ENCODE measurements at places on chromosomes 2 and 18. TPM values are rescaled to one million over a fixed set of nuclear protein-coding genes. Genes with fewer than 3 reads are reported as not detected.

GRCh38 chr2:172253190-172254052 is 150.7 kb upstream of the DLX2 start:
- no peak for DNase-seq

GRCh38 chr18:10353791-10354190 is 100.6 kb upstream of the APCDD1 start:
- DNase-seq = no peak

- DNase-seq = no peak
Observed at GRCh38 chr2:198628596-198628995, 824.2 kb downstream of the PLCL1 start.

DNA sequence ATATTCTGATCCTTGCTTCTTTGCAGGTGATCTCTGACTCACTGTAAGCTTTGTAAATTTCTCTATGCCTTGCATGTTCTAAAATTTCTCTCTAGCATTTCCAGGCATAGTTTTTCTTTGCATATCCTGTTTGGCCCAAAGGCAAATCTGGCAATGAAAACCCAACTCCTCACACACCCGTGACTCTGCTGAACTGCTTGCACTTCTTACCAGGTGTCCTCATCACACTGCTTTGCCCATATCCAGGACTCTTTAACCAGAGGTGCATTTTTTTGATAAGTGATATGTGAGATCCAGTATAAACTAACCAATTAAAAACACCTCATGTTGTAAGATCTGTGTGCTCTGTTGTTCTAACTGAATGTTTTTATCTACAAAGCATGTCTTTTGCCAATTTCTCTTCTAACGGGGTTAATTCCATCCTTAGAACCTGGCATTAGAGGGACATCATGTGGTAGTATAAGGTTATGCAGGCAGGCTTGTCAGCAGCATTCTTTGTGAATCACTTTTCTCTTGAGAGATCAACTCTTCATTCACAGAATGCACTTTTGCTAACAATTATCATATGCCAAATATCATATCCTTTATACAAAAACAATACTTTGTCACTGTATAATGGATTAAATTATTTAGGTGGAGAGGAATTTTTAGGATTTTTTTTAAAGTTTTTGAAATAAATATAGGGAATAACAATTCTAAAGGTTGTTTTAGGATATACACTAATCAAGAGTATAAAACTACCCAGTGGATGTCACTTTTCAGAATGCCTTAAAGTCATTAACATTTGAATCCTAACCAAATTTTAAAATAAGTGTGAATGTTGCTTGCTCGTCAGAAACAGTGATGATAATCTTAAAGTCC is 20.8 kb upstream of the TMX3 start:
- DNase-seq = peak; percentile 75

Gene NFU1
- 35.4 TPM for polyA plus RNA-seq

Gene UNC80
- 2.5 TPM for polyA plus RNA-seq

- DNase-seq = no peak
Observed at GRCh38 chr2:142052220-142052863, 78.5 kb downstream of the LRP1B start.

Gene SKA1
- polyA plus RNA-seq = 12.1 TPM

- DNase-seq = no peak
Observed at GRCh38 chr2:134240061-134240460, 13.8 kb upstream of the MGAT5 start.

Gene TUBB8B
- polyA plus RNA-seq = 0.80 TPM

- no peak for DNase-seq
Observed at GRCh38 chr2:38148501-38148900, 72.5 kb upstream of the CYP1B1 start.

- peak; percentile 20 for DNase-seq
Observed at GRCh38 chr18:4102901-4103300, 352.2 kb downstream of the DLGAP1 start.

DNA sequence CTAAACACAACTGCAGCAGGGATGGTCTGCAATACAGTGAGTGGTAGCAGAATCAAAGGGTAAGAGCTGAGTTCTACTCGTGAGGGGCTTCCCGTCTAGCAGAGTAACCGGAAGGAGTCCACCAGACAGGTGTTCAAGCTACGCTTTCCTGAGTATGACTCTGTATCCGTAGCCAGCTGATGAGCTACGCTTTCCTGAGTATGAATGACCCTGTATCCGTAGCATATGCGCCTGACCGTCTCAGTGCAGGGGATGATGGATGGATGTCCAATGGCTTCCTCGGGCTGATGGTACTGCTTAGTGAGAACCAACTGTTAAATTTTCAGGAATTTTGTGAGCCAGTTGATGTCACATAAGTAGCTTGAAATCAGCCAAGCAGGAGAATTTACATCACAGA is 244.1 kb upstream of the MYT1L start:
- DNase-seq = no peak

DNA sequence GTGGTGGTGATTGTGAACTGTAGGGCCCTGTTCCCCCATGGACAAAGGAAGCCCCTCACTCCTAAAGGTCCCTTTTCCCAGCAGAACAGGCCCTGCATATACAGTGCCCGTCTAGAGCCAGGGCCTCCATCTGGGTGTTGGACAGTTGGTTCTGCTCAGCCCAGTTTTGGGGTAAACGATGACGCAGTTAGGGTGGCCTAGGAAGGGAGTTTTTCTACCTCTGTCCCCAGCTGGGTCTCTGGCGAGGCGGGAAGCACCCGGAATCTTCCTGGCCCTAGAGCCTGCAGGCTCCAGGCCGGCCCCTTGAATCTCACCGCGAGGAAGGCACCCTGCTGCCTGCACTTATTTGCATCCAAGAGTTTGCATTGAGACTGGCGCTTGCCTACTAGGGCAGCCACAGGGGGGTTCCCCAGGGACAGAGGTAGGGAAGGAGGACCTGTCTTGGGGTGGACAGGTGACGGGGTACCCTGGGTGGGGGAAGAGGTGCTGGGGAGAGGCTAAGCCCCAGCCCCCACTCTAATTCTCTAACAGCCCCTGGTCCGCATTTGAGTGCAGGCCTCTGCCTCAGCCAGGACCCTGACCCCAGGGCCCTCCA is 529 bp upstream of the MTA3 start:
- DNase-seq = peak; percentile 41

DNA sequence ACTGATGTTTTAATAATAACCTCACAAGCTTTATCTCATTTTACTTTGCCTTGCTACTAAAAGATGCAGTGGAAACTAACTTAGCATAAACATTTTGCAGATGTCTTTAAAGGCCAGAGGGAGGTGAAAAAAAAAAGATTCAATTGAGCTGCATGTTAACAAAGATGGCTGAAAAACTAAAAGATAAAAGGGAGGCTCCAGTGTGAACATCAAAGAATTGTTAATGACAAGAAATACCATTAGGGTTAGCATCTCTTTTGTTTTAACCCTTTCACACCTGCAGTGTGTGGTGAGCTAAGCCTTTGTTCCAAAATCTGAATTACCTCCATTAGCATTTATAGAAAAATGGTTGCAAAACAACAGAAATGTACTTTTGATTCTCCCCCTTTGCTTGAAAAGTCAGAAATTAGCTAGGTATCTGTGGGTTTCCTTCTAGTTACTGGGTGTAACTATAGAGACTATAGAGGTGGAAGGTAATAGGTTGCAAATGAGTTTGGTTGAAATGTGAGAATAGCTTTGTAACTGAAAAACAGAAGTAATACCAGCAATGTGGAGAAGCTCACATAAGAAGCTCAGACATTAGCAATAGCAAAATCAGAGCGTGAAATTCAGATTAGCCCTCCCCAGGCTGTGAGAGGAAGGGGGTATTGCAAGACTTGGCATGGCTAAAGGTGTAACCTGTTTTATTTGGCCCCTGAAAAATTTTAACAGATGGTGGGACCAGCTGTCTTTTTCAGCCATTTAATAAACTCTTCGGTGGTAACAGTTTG is 34.8 kb upstream of the SP5 start:
- peak; percentile 37 for DNase-seq

DNA sequence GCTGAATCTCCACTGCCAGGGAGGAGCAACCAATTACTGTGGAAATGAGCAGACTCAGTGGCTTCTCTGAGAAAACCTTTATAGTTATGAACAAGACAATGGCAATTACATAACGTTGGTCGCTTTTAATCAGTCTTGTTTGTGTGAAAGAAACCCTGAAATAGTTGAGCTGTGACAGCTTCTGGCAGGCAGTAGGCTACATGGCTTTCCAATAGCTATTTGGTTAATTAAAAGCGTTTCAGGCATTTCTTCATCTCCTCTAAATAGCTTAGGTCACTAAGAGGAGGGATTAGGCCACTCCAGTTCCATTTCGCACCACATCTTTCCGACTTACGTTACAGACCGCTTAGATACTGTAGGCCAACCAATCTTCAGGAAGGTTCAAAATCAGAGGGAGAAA is 794.4 kb upstream of the ID2 start:
- DNase-seq = peak; percentile 25

- no peak for DNase-seq
Observed at GRCh38 chr2:46831869-46832265, 83.7 kb downstream of the MCFD2 start.

DNA sequence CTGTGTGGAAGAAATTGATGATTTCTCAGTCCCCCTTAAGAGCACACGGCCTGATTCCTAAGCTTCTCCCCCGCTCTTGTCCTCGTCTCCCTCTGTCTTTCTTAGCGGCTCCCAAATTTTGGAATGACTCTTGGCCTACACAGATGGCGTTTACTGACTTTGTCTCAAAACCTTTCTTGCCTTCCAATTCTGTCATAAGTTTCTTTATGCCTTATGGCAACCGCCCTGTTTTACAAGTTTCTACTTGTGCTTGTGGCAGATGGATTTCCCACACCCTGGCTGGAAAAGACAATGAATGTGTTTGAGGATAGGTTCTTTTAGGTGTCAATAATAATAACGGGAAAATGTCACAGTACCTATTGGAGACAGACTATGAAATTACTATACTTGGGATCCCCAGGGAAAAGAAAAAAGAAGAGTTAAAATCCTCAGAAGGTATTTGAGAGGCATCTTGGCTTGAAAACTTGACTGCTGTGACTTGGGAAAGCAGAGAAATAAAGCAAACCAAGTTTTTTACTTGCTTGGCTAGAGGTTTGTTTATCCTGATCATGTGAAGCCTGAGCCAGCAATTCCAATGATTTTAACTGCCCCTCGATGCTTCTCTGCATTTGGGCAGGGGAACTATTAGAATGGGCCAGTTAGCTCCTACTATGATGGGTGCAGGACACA is 276.4 kb downstream of the HRH4 start:
- DNase-seq = no peak

GRCh38 chr18:60549338-60549960 is 176.9 kb upstream of the MC4R start:
- DNase-seq = peak; percentile 88
